ENCODE measurements at places on chromosomes 3 and 15. TPM values are rescaled to one million over a fixed set of nuclear protein-coding genes. Genes with fewer than 3 reads are reported as not detected.

The TMC3 gene
- total RNA-seq, result 0.03 TPM

GRCh38 chr3:142574665-142575064 lies 3.9 kb downstream of the ATR start:
- H3K27ac ChIP-seq, result no peak overlapping the region
- no peaks in the 10 kb centered on the region for H3K27me3 ChIP-seq
- H3K4me1 ChIP-seq, result no peaks in the 10 kb centered on the region
- no peaks in the 10 kb centered on the region for H3K36me3 ChIP-seq

- no peaks in the 10 kb centered on the region for H3K36me3 ChIP-seq
- H3K4me1 ChIP-seq, result no peaks in the 10 kb centered on the region
- H3K27me3 ChIP-seq, result no peaks in the 10 kb centered on the region
- H3K4me3 ChIP-seq, result no peak overlapping the region
- no peak for DNase-seq
These were observed 81.6 kb downstream of the AKAP13 start for GRCh38 chr15:85462029-85462428.

GRCh38 chr15:97023488-97023844 lies 693.0 kb downstream of the NR2F2 start:
- no peak overlapping the region for H3K4me3 ChIP-seq
- H3K4me1 ChIP-seq, result no peaks in the 10 kb centered on the region
- H3K36me3 ChIP-seq, result no peaks in the 10 kb centered on the region
- no peak overlapping the region for H3K27ac ChIP-seq

DNA sequence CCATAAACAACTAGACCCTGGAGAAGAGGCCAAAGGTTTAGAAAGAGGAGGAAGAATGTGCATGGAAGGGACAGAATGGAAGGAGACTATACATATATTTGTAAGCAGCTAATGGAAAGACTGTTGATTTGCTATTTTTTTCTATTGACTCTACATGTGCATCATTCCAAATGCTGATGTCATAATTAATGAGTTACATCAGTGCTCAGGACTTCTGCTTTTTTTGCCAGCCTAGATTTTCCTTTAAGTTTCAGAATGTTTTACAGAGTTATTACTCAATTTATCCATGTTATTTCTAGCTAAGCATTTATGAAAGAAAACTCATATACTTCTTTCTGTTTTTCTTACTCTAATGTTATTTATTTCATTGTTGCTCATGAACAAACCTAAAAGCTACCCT lies 62.6 kb upstream of the VGLL3 start:
- no peaks in the 10 kb centered on the region for H3K4me1 ChIP-seq
- H3K4me3 ChIP-seq, result no peak overlapping the region
- DNase-seq, result no peak
- H3K36me3 ChIP-seq, result no peaks in the 10 kb centered on the region
- no peak overlapping the region for H3K27ac ChIP-seq
